ENCODE measurements at places on chromosomes 3 and 15.

DNA sequence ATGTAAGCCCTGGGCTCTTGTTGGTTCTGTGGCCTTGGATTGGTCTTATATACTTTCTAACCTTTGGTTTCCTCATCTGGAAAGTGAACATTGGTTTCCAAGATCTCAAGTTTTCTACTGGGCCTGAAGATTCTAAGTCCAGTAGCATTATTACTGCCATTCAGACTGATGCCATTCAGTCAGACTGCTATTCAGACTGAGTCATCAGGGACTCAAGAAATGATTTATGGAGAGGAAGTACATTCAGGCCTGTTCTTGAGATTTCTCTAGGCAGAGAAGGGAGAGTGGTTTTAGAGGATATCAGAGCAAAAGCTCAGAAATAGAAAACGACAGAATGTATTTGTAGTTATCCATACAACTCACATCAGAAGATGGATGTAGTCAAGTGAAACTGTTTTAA, 557.2 kb downstream of the NR2F2 start:
- no peak for DNase-seq

GRCh38 chr15:87387766-87388165, 868.8 kb downstream of the NTRK3 start:
- no peak for DNase-seq

DNA sequence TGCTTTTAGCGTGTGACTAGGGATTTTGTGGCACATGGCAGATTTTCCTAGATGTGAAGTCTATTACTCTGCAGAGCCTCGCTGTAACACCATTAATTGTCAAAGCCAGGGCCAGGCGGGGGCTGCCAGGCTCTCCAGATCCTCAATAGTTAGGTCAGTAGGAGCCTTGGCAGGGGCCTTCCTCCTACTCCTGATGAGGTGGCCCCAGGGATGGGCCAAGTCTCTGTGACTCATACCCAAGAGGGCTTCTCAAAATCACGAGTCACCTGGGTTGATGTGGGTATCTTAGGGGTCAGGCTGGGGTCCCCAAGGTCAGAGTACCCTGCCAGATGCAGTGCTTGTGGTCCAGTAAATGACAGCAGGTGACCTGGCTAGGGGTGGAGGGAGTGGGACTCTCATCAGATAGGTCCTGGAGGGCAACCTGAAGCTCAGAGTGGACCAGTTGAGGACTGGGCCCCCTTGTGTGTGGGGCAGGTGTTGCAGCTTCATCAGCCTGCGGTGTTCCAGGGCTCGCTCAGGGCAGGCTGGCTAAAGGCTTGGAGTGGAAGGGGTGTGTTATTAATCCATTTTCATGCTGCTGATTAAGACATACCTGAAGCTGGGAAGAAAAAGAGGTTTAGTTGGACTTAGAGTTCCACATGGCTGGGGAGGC, 88.5 kb upstream of the MYZAP start:
- DNase-seq = no peak

GRCh38 chr3:168707900-168708299, 612.2 kb upstream of the GOLIM4 start:
- no peak for DNase-seq

GRCh38 chr3:106403371-106404145, 534.7 kb upstream of the CBLB start:
- DNase-seq = no peak

DNA sequence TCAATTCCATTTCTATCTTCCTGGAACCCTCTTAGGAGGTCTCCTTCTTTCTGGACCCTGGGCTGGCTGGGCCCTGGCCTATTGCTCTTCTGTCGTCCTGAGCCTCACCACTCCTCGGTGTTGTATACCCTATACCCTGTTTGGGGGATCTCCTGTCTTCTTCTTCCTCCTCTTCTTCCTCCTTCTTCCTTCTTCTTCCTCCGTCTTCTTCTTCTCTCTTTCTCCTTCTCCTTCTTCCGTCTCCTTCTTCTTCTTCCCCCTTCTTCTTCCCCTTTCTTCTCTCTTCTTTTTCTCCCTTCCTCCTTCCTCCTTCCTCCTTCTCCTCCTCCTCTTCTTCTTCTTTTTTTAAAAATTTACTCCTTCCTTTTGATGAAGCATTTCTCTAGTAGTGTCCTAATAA, 30.4 kb upstream of the FXR1 start:
- DNase-seq = no peak

DNA sequence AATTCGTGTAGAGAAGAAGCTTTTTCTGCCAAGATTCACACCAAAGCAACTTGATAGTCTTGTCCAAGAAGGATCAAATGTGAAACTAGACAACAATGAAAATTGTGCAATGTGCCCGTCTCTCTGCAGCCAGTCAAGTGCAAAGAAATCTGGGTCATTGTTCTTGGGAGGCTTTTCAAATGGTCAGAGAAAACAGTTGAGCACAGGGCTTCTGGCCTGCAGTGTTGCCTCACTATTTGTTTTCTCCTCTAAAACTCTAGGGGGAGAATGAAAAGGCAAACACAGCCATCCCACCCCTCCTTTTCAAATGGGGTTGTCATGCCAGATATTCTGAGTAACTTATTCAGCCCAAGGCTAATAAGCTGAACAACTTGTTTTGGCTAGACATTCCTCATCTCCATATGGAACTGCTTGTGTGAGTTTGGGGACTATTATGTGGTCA, 417.6 kb upstream of the CDIN1 start:
- peak; percentile 53 for DNase-seq

DNA sequence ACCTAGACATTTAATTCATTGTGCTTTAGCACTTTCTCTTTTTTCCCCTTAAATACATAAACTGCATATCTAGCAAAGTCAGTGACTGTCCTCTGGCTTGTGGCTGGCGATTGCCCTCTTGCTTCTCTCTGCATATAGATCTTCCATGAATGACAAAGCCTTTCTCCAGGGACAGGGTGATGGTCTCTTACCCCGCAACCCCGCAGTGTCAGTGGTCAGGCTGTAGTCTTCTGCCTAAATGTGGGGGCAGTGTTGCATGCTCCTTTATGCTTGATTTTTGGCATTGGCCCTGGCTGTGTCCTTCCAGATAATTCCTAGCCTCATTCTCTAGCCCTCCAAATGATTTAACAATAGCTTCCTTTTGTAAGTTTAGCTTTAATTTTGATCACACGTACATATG, 407.8 kb downstream of the GABRB3 start:
- no peak for DNase-seq

DNA sequence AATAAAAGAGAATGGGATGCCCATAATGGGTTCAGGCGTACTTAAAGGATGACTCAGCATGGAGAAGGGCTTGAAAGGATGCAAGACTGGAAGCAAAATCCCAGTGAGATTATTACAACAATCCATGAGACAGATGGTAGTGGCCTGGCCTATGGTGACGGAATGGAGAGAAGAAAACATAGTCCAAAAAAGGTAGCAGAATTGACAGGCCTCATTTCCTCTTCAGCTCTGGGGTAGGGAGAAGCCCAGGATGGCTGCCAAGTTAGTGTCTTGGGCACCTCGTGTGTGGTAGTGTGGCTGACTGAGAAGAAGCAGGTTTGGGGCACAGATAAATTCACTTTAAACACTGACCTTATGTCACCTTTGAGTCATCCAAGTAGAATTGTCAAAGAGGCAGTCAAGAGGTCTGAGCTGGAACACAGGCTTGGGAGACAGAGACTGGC, 18.1 kb downstream of the MB21D2 start:
- peak; percentile 90 for DNase-seq

DNA sequence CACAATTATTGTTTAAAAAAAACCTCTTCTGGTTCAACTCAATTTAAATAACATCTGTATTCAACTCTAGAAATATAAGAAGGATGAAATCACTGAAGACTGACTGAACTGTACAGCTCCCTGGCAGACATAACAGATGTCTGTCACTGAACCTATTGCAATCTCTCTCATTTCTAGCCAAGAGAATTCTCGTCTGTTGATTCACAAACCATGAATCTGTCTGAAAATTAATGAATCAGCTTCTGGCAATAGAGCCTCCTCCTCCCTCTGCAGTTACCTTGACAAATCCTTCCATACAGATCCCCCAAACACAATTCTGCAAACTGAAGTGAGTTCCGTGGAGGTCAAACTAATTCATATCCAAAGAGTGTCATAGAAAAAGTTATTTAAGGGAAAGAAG, 561.4 kb downstream of the PYDC2 start:
- DNase-seq = no peak

DNA sequence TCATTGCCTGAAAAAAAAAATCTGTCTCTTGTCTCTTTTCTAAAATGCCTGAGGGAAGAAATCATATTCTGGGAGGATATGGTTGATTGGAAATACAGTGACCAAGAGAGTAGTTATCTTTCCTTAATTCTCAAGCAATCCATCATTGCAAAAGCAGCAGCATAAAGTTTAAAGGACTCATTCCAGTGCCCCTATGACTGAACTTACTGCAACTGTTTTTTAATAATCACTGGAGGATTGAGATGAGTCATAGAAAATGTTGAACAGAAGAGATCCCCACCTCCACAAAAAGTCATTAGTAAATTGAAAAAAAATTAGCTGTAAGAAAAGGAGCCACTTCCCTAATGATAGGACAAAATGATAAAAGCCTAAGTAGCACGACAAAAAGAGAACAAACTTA, 121.5 kb downstream of the SLC9A9 start:
- DNase-seq = no peak

Measured in HFF-Myc (cell line).